ENCODE measurements at places on chromosomes 2 and 18.

DNA sequence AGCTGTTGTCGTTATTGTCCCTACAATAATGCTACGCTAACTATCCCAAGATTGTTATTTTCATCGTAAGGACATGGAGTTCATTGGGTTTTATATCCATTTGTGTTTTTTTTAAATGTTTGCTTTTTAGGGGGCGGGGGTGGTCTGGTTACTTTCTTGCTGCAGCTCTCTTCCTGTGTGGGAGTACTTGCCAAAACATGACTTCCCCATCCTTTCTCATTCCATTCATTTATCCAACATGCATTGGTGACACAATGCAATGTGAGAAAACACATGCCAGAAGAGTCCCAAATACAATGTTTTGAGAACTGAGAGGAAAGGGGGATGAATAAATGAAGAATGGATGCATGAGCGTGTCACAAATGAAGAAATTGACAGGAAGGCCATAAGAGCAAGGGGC, 55.9 kb downstream of the E2F6 start:
- no peak for DNase-seq

GRCh38 chr2:232483311-232483922, 4.2 kb downstream of the ECEL1 start:
- no peak for DNase-seq

DNA sequence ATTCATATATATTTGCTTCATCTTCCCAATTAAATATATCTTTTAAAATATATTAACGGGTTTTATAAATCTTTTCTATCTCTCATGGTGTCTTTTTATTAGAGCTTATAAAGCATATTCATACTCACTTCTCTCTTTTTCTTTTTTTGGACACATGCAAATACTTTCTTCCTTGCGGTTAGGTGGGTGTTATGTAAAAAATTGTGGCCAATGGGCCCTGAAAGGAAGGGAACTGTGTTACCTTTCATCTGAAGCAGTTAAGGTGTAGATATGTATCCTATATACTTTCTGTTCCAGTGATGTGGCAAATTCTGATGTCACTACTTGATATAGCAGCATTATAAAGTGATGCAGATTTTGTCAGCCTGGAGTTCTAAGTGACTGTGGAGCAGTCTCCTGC, 714.5 kb downstream of the PLCL1 start:
- DNase-seq: no peak

DNA sequence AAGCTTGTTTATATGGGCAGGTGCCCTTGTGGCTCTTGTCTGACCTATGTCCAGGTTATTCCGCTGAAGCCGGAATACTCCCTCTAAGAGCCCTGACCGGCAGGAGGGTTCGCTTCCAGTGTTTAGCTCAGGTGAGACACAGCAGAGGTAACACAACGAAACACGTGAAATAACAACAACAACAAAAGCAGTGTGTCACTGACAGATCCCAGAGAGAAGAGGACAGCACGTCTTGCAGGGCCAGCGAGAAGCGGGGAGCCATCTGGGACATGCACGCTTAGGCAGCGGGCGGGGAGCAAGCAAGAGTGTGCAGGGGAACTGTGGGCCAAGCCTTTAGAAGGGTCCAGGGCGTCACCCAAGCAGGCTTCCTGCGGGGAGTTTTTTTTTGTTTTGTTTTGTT, 17.1 kb upstream of the ZDBF2 start:
- no peak for DNase-seq

GRCh38 chr2:43136876-43137275, 89.5 kb downstream of the ZFP36L2 start:
- DNase-seq: peak; percentile 78

DNA sequence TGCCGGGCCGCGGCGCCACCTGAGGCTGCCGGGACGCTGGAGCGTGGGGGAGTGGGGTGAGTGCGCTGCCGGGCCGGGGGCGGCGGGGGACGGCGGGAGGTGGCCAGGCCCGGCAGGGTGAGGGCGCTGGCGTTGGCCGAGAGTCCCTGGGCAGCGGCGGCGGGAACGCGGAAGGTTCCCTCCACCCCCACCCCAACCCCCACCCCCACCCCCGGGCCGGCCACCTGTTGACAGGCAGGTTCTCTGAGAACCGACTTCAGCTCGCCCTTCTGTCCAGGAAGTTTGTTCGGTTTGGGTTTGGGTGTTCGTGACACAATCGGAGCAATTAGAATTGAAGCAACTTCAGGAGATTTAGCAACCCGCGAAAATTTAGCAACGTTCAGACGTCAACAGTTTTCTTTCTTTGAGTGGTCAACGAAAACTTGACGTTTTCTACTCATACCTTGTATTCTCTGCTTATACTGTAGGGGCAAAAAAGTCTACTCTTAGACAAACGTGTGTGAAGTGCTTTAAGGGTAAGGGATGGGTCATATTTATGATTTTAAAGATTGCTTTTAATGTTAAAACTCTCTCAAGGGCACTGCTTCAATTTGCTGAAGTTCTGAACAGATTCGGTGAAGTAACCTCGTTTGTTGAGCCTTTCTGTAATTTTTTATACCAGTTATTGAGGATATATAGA, 9.3 kb downstream of the OTX1 start:
- no peak for DNase-seq

DNA sequence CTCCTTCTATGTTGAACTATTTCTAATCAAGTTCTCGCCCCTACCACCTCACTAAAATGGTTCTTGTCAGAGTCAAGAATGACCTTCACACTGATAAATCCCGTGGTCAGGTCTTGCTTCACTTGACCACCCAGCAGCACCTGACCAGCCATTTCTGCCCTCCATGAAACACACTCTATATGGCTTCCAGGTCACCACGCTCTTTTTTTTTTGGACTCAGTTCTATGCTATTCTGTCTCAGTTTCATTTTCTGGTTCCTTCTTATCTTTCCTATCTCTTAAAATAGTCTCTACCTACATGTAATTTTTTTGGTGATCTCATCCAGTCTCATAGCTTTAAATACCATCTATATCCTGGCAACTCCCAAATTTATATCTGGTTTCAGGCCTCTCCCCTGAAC, 11.4 kb downstream of the EIF2AK3 start:
- no peak for DNase-seq

DNA sequence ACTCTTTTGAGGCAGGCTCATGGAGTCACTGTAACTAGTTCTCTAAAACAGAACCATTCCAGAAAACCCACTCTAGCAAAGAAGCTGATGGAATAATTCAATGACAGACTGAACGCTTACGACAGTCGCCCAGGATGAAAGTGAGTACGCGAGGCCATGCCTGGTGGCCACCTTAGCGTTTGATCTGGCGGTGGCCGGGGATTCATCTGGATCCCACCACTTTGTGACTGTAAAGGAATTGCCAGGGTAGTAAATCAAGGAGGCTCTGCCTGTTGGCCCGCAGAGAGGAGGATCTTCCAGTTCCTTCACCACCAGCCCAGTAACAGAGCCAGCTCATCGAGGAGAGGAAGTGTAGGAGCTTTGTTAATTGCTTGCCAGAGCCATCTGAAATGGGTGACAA, 34.6 kb downstream of the GREB1 start:
- DNase-seq: no peak

GRCh38 chr2:239298116-239298804, 102.6 kb downstream of the HDAC4 start:
- peak; percentile 82 for DNase-seq
